ENCODE measurements at places on chromosomes 12 and 14. TPM values are rescaled to one million over a fixed set of nuclear protein-coding genes. Genes with fewer than 3 reads are reported as not detected.

Gene KRT78
- not detected for total RNA-seq

Gene RTN1
- not detected for total RNA-seq

Gene CLBA1
- total RNA-seq: 0.79 TPM

Gene THTPA
- total RNA-seq: 6.5 TPM

Gene AREL1
- 34.7 TPM for total RNA-seq

Gene SAMD15
- total RNA-seq: 0.19 TPM

Gene CLEC6A
- not detected for total RNA-seq

Gene AQP5
- total RNA-seq: not detected

Gene RERGL
- total RNA-seq: not detected

Gene ZDHHC22
- not detected for total RNA-seq

Gene LETMD1
- total RNA-seq: 129 TPM

Gene COCH
- total RNA-seq: 1.6 TPM

Gene HPD
- not detected for total RNA-seq

Gene RFX4
- total RNA-seq: not detected

Gene B3GNT4
- 0.55 TPM for total RNA-seq

Gene GLS2
- total RNA-seq: 4.3 TPM

Gene NTF3
- total RNA-seq: not detected

Gene TOMM20L
- total RNA-seq: not detected

Gene PLCZ1
- not detected for total RNA-seq

Gene PSME1
- 378 TPM for total RNA-seq

Gene LIN52
- 15.7 TPM for total RNA-seq

Gene FLVCR2
- 5.9 TPM for total RNA-seq

Gene WNT5B
- 0.22 TPM for total RNA-seq

Gene LIN7A
- total RNA-seq: not detected

Gene GRIP1
- total RNA-seq: 0.44 TPM

Measured in activated T-cell treated with anti-CD3 and anti-CD28 coated beads, Interleukin-2, amount 50 U/mL, for 72 hours (primary cell).